Foreskin melanocyte (primary cell): ENCODE measurements at places on chromosomes 4 and X.

- DNase-seq: no peak
These were observed 69.8 kb downstream of the SHROOM3 start for GRCh38 chr4:76504613-76505465.

GRCh38 chrX:69079268-69079667, 86.0 kb downstream of the PJA1 start:
- no peak for DNase-seq

DNA sequence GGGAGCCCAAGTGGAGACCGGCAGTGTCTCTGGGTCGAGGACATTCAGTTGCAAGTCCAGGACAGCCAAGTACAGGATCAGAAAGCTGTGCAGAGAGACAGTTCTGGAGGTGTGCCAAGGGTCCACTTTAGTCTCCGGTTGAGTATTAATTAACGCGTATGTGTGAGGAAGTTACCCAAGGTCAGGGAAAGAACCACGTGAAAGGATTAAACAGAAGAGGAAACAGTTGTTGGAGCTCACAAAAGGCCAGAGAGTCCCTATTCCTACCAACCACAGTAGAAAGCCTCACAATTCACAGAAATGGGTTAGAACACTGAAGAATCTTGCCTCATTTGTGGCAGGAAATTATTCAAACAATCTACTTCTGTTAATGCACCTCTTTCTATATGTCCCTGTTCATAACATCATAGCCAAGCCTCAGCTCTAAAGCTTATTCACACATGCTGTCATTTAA, 17.9 kb upstream of the NSUN7 start:
- DNase-seq: no peak

DNA sequence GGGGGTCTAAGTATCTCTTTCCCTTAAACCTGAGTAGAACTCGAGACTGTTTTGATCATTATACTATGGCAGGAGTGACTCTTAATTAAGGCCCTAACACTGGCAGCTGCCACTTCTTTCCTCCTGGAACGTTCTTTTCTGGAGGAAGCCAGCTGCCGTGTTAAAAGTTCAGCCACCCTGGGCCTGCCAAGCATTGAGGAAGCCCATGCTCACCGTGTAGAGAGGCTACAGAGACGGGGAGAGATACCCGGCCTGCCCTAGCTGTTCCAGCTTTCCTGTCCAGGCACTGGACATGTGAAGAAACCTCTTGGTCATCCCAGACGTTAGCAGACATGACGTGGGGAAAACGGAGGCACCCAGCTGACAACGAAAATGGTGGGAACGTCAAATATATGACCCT, 274.1 kb downstream of the ARHGAP10 start:
- DNase-seq: no peak

DNA sequence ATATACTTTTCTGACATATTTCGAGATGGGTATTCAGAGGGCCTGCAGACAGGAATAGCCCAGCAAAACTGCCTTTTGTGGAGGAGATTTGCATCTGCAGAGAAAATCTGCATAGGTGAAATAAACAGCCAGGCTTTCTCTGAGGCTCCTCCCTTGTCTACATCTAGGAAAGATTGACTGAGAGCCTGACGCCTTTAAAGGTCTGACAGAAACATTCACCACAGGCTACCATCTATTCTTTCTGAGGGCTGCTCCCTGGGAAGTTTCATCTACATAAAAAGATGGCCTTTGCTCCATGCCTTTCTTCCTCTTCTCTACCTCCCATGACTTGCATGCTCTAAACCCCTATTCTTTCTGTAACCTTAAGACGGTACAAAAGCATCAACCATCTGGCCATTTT, 55.0 kb upstream of the AP1S2 start:
- DNase-seq: no peak

DNA sequence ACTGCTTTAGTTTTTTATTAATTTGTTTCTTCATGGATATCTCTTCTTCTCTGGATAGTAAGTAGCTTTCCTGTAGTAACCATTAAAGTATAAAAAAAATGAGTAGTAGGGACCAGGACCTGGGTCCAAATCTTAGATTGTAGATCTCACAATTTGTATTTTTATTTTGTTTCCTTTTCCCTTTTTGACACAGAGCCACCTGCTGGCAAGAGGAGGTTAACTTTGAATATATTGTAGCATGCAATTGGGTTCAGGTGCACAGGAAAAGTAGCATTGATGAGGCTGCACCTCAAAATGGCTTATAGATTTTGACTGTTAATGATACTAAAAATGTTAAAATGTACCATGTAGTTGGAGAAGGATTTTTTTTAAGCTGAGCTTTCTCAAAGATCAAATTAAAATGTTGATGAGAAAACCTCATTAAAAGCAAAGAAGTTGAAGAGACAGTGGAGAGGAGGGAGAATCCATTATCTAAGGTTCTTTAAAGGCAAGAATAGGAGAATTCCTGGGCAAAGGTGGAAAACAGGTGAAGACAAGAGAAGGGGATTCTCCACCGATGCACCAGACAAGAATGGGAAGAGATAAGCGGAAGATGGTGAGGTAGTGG, 48.3 kb upstream of the HPGDS start:
- no peak for DNase-seq

DNA sequence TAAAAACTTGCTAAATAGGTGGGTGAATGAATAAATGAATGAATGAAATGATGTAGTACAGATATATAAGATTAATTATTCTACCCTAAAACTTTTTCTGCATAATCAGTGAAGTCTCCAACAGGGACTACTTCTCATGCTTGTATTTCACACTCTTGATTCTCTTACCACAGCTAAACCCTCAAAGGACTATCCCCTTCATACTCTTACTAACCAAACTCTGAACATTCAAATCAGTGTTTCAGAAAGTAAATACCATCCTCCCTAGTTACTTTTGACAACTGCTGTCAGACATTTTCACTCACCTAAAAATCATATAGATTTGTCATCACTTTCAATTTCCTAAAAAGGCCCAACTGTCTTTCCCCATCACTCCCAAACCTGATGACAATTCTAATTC, 234.3 kb upstream of the HHIP start:
- DNase-seq: no peak
